ENCODE measurements at places on chromosomes 5 and 9. TPM values are rescaled to one million over a fixed set of nuclear protein-coding genes. Genes with fewer than 3 reads are reported as not detected.

DNA sequence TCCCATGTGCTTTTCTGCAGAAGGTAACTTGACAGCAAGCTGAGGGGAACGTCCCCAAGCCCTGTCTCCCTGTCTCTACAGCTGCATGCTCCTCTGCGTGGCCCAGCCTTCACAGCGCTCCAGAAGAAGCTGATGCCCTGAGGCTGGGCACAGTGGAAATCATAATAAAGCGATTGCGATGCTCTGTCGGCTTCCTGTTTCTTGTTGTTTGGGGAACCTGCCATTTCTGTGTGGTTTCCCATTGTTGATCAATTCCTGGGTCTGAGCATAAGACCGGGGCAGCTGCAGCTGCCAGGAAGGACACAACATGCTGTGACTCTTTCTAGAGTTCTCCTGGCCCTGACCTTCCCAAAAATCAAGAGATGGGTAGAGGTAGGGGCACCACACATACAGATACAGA lies 7.2 kb upstream of the DNAJB5 start:
- H3K27me3 ChIP-seq, result no peaks in the 10 kb centered on the region
- no peaks in the 10 kb centered on the region for H3K4me1 ChIP-seq
- no peaks in the 10 kb centered on the region for H3K36me3 ChIP-seq

- no peak for DNase-seq
- no peaks in the 10 kb centered on the region for H3K36me3 ChIP-seq
- no peaks in the 10 kb centered on the region for H3K4me1 ChIP-seq
These were observed 168.3 kb downstream of the GABBR2 start for GRCh38 chr9:98540476-98540875.

GRCh38 chr9:111407813-111408212 lies 76.4 kb downstream of the ECPAS start:
- H3K27me3 ChIP-seq, result no peaks in the 10 kb centered on the region
- H3K4me1 ChIP-seq, result no peaks in the 10 kb centered on the region
- H3K36me3 ChIP-seq, result no peaks in the 10 kb centered on the region
- no peak for DNase-seq

SLC34A1 gene
- total RNA-seq, result not detected

DNA sequence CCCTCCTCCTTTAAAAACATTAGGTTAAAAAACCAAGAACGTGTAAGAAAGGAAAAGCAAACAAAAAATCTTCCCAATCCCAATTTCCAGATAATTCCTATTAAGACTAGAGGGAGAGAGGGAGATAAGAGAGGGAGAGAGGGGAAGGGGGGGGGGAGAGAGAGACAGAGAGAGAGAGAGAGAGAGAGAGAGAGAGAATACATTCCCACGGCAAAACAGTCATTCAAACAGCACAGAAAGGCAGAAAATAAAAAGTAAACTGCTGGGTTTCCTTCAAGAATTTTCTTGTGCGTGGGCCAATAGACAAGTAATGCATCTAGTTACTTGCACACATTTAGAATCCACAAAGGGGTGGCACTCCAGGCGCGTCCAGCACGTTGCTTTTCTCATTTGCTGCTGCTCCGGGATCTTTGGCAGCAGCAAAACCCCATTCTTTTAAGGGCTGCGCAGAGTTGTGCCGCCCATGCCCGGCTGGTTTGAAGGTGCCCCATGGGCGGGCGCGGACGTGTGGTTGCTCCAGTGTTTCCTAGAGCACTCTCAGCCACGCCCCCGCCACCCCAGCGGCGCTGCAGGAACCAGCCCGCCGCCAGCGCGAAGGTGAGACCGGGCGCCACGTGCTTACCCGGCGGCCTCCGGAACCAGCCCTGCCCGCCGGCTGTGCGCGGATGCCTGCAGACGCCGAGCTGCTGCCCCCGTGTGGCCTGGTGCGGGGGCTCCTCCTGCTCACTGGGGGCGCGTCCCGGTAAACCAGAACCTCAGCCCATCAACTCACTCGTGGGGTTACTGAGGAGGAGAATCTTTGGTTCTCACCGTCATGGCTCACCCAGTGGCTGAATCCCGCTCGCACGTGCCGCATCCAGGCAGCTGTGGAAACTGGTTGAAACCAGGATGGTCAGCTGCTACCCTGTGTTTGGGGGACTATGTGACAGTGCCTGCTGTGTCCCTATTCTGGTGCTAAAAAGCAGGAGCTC lies 44.6 kb downstream of the STC2 start:
- no peaks in the 10 kb centered on the region for H3K36me3 ChIP-seq
- no peaks in the 10 kb centered on the region for H3K27me3 ChIP-seq
- peak; percentile 64 for DNase-seq
- H3K4me3 ChIP-seq, result no peak overlapping the region
- H3K4me1 ChIP-seq, result no peaks in the 10 kb centered on the region
- no peak overlapping the region for H3K27ac ChIP-seq
